ENCODE measurements at places on chromosomes 13 and 19.
A peak's percentile ranks its signal among the peaks of the same experiment; 100 is the strongest.

DNA sequence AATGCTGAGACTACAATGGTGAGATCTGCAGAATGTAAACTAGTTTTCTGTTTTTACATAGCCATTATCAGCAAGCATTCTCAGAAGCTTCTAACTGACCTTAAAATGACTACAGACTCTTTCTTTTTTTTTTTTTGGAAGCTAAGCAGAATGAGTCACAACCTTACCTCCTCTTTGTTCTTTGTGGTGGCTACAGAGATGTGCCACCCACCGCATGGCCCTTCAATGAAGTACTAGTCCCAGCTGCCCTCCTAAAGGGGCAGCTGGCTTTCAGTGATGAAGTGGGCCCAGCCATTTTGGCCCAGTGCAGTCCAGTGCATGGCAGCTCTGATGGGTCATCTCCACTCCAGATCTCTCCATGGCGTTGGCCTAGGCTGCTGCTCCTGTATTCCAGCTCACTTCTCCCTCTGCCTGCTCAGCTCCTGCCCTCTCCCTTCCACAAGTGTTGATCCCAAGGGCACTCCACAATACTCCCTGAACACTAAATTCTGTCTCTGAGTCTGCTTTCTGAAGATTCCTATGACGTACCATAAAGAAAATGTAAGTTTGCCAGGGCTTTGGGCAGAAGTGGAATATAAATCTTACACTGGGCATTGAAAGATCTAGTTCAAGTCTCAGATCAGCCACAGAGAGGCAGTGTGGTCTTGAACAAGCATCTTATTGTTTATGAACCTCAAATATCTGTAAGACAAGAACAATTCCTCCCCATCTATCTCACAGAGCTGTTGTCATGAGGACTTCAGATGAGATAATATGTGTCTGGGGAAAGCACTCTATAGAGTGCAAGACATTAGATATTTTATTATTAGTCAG is 85.6 kb downstream of the RXFP2 start:
- peak; percentile 21 for DNase-seq

DNA sequence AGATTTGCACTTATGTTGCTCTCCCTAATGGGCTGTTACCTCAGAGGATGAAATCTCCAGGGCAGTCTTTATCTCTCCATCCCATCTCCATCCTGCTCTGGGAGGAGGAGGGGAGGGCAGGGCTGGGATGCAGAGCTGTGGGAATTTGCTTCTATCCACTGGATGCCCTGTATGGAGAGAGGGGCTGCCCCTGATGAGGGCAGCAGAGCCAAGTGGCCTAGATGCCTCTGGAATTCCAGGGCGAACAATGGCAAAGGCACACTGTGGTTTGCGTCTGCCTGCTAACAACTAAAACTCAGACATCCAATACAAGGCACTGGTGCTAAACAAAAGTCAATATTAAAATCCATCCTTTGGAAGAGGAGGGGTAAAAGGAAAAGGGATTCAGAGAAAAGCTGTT is 165.1 kb downstream of the COG6 start:
- DNase-seq, result no peak

DNA sequence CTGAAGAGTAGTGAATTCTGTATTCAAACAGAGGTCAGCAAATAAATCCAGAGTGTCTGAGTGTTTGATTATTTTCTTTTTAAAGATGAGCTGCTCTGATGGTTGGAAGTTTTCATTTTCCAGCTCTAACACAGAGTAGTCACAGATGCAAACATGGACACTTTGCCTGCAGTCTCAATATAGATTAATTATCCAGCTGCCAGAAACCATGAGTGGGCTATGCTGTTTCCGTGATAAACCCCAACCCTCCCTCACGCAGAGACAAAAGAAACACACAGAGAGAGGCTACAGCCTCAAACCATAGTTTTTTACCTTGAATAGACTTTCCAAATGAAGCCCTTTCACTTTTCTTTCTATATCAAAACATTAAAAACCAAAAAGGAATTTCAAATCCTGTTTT is 884.7 kb downstream of the DIAPH3 start:
- no peak for DNase-seq

DNA sequence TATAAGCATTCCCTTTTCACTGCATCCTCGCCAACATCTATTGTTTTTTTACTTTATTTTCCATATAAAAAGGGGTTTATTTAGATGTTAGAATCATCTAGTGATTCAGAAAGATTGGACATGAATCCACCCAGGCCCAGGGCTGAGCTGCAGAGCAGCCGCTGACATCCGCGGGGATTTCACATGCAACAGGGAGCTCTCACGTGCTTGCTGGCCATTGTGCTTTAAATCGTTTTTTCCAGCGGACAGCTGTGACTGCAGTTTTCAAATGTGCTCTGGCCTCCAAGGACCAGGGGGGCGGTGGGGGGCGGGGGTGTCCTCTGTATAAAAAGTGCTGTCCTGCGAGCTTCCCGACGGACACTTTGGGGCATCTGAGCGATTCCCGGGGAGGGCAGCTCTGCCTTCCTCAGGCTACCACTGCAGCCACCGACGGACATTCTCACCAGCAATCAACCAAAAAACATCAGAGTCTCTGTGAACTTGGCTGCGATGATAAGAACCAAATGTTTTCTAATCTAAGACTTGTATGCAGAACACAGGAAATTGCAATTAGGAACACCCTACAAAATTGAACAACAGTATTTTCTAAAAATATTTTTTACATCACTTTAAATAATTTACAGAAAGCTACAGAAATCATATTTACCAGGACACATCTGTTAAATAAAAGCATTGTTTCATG is 12.6 kb downstream of the RB1 start:
- DNase-seq, result peak; percentile 51

DNA sequence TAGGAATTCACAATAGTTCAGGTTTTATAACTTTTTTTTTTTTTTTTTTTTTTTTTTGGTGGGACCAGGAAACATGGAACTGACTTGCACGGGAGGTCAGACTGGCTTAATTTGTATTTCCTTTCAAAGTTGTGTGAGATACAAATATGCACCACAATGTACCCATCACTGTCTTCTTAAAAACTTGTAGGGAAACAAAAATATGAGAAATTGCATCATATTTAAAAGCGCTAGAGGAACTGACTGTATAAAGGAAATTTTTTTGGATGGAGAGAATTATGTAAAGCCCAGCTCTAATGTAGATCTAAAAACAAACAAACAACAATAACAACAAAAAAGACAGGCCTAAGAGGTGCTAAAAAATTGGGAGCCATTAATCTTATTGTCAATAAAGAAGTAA is 246.5 kb downstream of the DCT start:
- no peak for DNase-seq
